ENCODE measurements at places on chromosomes 6 and 20.
A peak's percentile ranks its signal among the peaks of the same experiment; 100 is the strongest.

DNA sequence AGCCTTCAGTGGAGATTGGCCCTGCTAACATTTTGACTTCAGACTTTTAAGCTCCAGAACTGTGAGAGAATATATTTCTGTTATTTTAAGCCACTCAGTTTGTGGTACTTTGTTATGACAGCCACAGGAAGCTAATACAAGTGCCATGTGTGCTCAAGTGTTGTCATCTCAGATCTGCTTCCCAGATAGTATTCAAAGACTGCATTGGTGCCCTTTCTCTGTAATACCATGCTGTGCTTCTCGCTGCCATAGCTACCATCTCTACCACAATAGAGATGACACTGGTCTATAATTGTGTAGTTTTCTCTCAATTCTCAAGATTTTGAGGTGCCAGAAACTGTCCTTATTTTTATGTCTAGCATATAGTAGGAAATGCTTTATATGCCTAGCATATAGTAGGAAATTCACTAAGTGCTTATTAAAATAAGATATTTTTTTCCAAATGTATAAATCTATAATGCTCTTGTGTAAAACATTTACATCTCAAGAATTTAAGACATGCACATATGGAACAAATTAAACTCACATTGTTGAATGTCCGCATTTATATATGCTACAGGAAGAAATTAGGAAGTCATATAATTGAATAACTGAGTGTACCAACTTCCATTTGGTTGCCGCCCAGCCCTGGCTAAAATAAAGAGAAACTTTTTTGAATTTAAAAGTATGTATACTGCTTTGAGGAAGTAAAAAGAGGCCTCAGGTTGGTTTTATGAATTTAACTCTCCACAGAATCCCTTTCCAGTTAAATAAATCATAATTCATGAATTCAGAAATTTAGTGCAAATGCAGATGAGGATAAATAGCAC, 77.6 kb downstream of the TPBG start:
- no peak for DNase-seq

DNA sequence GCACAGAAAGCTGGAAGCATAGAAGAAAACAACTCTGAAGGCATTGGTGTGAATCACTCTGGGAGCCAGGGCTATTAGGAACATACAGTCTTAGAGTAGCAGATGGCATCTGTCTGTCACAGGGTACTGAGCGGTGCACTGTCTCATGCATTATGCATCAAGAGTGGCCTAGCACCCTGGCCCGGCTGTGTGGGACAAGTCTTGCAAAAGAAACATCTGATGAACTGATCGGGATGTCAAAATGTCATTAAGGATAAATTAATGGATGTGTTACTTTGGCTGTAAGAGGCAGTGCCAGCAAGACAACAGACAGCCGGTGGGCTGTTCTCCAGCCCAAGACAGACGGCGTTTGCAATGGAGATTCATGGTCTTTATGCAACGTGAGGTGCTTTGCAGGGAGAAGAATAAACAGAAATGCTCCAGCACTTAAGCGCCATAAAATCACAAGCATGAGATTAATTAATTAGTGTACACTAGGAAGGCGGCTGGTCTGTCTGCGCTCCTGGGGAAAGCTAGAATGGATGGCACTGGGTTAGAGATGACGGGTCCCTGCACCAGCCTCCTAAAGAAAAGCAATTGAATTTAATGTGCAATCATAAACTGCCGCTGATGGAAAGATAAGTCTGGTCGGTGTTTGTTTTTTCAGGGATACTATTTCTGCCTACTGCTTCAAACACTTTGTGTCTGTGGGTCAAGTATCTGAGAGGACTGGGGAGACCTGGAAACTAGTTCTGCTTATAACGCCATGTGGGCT, 600.6 kb upstream of the CHD6 start:
- no peak for DNase-seq

- DNase-seq = no peak
These were observed 948.0 kb upstream of the EPHA7 start for GRCh38 chr6:94367316-94367715.

GRCh38 chr20:10649797-10650160, 24.0 kb downstream of the JAG1 start:
- no peak for DNase-seq

DNA sequence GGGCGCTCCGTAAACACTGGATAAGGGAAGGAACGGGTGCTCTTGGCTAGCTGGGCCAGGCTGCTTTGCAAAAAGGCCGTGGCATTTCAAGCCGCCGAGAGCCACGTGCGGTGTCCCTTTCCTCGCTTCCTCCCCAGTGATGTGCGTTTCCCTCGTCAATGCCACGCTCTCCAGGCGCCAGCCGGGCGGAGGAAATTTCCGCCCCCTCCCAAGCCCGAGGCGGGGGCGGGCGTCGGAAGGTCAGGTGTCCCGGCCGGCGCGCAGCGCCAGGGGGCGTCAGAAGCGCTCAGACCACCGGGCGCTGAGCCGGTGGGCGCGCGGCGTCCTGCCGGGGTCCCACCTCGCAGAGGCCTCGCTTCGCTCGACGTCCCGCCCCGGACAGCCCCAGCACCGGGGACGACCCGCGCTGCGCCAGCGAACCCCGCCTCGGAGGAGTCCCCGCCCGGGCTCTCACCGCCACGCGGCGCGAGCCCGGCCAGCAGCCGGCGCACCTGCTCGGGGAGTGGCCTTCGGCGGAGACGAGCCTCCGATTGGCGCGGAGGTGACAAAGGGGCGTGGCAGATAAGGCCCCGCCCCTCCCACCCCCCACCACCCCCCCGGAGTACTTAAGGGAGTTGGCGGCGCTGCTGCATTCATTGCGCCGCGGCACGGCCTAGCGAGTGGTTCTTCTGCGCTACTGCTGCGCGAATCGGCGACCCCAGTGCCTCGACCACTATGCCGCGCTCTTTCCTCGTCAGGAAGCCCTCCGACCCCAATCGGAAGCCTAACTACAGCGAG, at the start of gene SNAI1:
Gene SNAI1 (plus strand): TSS at position 635 of the 777 bp plus-strand sequence. CDS start 80 bp downstream, at position 715.
- DNase-seq = peak; percentile 95

DNA sequence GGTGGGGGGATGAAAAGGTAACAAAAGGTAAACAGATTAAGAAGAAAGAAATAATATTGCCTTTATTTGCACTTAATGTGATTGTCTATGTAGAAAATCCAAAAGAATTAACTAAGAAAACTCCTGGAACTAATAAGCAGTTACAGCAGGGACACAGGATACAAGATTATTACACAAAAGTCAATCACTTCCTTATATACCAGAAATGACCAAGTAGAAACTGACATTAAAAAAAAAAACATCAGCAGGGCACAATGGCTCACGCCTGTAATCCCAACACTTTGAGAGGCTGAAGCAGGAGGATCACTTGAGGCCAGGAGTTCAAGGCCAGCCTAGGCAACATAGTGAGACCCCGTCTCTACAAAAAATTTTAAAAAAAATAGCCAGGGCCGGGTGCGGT, 123.2 kb upstream of the RIPOR2 start:
- no peak for DNase-seq

GRCh38 chr20:965956-966355, 36.2 kb downstream of the RSPO4 start:
- DNase-seq = no peak

DNA sequence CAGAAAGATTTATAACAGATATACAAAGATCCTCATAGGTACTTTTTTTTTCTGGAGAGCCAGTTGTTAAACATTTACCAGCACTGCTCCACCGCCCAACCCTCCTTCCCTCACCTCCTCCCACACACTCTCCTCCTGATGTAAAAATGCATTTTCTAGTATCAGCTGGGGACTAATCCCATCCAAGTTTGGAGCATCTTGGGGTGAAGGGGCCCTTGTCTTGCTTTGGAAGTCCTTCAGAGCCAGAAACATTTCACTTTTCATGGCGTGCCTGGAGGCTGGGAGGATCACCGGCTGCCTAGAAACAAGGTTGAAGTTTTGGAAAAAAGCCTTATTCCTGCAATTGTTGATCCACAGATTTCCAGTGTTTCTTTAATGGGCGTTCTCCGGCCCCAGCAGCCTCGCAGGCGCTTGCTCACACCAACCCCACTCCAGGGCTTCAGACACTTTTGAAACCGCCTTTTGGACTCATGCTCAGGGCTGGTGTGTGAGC, 165.1 kb upstream of the AFDN start:
- DNase-seq = no peak

DNA sequence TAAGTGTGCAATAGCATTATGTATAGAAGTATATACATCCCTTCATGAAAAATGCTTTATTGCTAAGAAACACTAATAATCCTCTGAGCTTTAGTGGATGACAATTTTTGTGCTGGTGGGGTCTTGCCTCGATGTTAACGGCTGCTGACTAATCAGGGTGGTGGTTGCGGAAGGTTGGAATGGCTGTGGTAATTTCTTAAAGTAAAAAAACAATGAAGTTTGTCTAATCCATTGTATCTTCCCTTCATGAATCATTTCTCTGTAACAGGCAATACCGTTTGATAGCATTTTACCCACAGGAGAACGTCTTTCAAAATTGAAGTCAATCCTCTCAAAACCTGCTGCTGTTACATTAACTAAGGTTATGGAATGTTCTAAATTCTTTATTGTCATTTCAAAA, 816.5 kb upstream of the GJE1 start:
- no peak for DNase-seq

DNA sequence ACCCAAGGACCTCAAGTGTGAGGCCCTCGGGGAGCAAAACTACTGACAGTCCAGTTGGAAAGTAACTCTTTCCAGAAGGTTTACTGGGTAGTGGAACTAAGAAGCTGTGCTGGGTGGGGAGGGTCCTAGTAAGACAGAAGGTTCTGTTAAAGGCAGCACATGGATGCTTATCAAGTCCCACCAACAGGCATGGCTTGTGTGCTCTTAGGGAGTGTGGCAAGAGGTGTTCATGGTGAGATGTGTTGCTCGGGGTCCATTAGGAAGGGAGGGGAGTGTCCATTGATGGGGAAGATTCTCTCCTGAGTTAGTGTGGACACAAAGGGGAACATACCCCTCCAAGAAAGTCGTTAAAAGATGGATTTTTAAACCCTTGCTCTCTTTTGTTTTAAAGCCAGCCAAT, 120.6 kb downstream of the LY86 start:
- DNase-seq = no peak

DNA sequence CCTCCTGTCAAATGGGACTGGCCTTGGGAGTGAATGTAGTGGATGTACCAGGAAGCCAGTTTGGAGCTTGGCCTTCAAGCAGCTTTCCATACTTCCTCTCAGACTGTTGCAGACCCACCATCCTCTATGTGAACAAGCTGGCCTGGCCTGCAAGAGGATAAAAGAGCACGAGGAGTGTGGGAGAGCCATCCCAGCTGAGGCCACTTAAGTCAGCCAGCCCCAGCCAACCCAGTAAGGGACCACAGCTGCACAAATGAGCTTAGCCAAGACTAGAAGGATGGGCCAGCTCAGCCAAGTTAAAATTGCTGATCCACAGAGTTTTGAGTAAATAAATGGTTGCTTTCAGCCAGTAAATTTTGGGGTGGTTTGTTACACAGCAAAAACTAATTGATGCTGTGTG, 156.9 kb upstream of the SOX4 start:
- DNase-seq = no peak

- peak; percentile 54 for DNase-seq
These were observed 1675.8 kb downstream of the HACE1 start for GRCh38 chr6:103183831-103184411.

DNA sequence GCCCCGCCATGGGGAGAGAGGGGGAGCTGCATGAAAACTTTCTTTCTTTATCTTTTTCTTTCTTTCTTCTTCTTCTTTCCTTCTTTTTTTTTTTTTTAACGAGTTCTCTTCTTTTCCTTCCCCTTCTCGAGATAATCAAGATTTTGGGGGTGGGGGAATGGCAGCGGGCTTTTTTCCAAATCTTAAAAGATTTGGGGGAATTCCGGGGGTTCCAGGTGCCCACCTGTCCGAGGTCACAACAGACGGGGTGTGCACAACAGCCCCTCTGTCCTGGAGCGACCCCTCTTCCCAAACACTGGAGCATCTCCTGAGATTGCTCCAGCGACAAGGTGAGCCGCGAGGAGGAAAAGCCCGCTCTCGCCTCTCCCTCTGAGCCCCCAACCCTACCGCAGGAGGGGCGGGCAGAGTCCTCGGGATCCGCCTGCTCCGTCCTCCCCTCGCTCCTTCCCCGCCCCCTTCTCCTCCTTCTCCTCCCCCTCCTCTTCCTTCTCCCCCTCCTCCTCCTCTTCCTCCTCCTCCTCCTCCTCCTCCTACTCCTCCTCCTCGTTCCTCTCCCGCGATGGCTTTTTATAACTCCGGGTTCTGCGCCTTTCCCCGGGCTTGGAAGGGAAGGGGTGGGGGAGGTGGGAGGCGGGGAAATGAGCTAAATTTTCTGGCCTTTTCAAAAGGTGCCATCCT, 689 bp upstream of the KCNB1 start:
- peak; percentile 74 for DNase-seq

- no peak for DNase-seq
These were observed 152.3 kb upstream of the SCGN start for GRCh38 chr6:25499615-25500235.

DNA sequence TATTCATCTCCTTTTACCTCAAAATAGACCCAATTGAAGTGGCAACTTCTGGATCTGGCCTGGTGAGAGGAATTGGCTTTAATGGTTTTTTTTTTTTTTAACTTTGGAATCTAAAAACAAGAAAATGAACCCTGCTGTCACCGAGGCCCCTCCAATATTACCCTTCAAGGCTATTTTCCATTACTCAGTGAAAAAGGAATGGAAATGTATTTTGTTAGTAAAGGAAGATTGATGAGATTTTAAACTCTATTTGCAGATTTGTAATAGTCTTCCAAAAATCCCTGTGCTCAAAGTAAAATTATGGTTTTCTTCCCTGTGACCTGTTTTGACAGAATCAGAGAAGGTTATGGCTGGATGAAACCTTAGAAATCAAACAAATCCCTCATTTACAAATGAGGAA, 102.9 kb downstream of the TMEM170B start:
- DNase-seq = no peak

DNA sequence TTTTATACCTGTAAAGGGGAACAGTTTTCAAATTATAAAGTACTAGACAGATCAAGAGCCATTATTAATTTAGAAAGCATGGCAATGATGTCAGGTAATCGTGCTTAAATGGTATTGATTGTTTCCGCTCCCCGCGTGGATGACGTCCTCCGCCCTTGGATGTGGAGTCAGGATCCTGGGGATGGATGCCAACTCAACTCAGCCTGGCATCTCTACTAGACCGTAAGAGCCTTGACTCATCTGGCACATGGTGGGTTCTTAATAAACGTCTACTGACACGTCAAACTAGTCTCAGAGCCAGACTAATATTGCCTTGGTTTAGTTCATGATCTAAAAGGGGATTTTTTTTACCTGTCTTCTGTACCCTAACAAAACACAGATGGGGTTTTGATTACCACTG, 80.2 kb downstream of the LRFN2 start:
- no peak for DNase-seq

DNA sequence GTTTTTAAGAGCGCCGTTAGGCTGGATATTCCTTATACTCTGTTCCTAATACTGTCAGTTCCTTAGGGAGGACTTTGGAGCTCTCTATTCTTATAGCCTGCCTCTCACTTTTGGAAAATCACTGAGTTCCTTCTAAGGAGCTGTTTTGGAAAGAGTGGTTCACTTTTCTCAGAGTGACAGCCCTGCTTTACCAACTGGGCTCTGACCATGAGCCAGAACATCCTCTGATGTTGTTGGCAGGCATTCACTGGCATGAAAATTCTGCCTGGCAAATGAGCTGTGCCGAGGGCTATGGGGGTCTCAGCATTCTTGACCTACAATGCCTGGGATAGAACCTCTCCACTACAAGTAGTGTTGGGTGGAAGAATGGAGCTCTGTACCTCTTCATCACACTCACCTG, 14.9 kb upstream of the SEMG1 start:
- DNase-seq = no peak

- no peak for DNase-seq
These were observed 560 bp downstream of the YTHDF1 start for GRCh38 chr20:63215101-63216040.
